NCI-H2107 (cell line): ENCODE measurements at places on chromosomes 6 and 20.

GRCh38 chr20:20518263-20518662 is 150.4 kb downstream of the INSM1 start:
- no peak for DNase-seq

GRCh38 chr6:110573136-110573535 is 96.7 kb upstream of the SLC22A16 start:
- no peak for DNase-seq

- DNase-seq = no peak
Observed at GRCh38 chr6:47308552-47309290, 984 bp downstream of the TNFRSF21 start.

DNA sequence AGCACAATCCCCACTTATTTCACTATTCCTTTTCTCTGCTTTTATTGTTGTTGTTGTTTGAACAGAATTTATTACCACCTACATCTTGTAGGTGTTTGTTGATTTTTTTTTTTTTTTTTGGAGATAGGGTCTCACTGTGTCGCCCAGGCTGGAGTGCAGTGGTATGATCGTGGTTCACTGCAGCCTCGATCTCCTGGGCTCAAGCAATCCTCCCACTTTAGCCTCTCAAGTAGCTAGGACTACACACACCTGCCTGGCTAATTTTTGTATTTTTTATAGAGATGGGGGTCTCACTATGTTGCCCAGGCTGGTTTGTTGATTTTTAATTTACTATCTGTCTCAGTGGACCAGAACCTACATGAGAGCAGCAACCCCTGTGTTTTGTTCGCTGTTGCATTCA is 3.6 kb downstream of the ZSCAN12 start:
- no peak for DNase-seq

GRCh38 chr20:8216375-8217200 is 84.5 kb downstream of the PLCB1 start:
- DNase-seq = no peak

- no peak for DNase-seq
Observed at GRCh38 chr20:325889-326644, 715 bp downstream of the SOX12 start.

DNA sequence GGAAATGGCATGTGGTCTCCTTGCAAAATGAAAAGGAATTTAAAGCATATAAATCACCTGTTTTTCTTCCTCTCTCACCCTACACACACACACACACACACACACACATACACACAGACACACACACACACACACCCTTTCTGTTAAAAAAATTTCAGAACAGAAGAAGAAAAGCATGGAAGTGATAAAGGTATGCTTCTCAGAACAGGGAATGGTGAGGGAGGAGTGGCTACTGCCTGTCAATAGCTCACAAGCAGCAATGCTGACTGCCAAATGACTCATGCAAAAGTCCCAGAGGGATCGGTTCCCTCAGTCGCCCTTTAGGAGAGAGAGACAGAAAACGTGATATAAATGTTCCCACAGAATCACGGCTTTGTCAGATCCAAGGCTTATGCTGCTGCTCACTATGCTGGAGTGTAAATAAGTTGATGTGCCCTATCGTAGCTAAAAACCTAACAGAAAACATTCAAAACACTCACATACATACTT is 102.6 kb downstream of the IBTK start:
- no peak for DNase-seq

DNA sequence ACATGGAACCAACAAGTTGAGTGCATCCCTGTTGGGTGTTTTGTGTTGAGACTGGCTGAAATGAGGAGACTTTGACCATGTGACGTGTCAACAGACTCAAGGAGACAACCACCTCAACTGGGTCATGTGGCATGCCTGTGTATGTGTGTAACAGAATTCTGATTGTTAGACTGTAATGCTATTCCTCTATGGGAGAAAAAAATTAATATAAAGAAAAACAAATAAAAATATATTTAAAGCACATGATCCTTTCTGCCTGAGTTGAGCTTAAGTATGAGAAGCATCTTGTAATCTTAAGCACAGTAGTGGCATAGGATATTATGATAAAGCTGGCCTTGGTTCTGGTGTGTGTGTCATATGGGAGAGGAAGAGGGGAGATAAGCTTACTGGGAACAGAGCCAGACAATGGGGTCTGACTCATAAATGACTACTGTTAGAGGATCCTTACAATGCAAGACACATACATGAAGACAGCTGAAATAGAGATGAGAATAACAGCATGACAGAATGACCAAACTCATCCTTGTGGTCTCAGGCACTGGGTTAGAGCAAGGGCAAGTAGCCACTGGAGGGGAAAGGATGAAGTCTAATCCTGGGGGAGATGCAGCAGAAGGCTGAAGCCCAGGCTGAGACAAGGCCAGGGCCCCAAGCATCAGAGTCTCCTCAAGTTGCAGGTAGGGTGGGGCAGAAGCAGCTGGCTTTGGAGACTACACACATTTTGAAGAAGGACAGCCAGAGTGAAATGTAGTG is 9.2 kb downstream of the TP53INP2 start:
- DNase-seq = no peak

DNA sequence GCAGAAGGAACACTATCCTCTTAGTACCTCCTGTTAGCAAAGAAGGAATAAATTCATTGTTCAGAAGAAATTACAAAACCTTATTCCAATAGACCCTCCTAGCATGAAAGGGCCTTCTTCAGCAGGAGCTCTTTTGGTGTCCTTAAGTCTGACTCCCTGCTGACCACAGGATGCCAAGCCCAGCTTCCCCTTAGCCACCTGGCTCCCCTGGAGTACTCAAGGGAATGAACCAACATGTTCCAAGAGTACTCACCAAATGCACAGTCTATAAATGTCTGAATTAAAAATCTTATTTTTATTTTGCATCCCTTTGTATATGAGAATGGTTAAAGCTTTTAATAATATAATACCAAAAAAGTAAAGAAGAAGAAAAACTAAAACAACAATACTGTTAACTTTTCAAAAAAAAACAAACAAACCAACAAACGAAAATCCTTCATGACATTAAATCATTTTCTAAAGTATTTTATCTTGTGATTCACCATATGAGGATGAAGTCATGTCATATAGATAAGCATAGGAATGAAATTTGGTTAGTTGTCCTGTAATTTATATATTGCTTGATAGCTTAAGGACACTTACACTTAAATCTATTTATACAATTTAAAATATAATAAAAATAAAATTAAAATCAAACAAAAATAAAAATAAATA is 1355.1 kb downstream of the HACE1 start:
- DNase-seq = no peak

DNA sequence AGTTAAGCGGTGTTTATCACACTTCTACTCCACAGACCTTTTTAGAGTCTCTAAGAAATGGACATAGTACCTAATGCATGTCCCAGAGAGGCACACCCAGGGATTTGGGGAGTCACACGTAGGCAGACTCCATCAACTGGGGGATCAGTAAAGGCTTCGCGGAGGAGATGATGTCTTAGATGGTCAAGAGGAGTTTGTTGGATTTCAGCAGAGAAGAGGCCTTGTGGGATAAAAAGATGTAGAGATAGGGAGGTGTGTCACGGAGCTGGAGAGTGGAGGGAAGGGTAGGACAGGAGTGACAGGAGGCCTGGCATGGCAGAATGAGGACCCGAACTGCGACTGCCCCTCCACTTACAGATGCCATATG is 9.1 kb downstream of the DYNLRB1 start:
- DNase-seq = no peak

DNA sequence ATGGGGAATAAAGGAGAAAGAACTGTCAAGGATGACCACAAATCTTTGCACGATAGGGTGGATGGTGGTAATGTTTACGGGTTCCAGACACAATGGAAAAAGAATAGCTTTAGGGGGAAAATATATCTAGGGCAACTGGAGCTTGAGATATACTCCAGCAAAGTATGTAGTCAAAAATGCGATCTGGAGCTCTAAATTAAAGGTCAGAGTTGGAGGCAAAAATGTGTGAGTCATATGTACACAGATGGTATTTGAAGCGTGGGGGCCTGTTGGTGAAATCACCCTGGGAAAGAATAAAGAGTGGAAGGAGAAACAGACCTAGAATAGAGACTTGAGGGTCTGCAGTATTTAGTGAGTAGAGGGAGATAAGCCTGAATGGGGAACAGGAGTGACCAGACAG is 633.9 kb upstream of the CHD6 start:
- no peak for DNase-seq

DNA sequence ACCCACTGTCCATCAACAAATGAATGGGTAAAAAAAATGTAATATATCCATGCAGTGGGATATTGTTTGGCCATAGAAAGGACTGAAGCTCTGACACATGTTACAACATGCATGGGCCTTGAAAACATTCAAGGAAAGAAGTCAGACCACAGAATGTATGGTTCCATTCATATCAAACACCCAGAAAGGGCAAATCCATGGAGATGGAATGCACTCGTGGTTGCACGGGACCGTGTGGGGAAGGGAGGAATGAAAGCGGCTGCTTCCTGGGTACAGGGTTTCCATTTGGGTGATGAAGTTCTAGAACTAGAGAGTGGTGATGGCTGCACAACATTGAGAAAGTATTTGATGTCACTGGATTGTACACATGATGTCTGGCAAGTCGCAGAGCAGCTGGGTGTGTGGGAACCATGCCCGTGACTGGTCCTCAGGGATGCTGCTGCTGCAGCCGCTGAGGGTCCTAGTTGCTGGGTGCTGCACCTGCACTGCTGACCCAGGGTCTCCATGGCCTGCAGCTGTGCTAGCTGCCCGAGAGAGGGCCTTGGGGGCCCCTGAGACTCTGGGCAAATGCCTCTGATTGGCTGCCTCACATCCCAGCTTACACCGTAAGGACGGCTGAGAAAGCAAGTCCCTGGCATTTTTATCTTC is 220.3 kb downstream of the NRN1 start:
- no peak for DNase-seq

- DNase-seq = no peak
Observed at GRCh38 chr6:10550764-10551163, 29.6 kb downstream of the GCNT2 start.

DNA sequence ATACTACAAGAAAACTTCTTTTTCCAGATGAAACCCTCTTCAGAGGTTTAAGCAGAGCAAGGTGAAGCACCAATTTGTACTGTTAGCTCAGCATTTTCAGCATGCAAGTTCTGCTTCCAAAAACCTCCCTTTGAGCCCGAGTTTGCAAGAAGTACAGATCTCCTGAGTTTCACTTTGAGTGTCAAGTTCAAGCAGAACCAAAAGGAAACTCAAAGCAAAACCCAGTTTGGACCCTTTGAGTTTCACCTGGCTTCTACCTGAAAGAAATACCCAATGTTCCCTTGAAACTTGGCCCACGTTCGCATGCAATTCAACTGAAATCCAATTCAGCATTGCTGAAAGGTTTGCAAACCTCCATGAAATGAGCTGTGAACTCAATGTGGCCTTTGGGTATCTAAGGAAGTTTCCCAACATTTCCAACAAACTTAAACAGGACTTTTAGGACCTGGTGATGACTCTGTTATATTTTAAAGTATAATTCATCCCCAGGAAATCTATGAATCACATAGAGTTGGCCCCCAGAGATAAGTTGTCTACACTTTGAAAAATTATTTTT is 62.9 kb upstream of the HBS1L start:
- no peak for DNase-seq

GRCh38 chr6:132530293-132530974 is 7.6 kb upstream of the TAAR9 start:
- DNase-seq = peak; percentile 60
